Stimulated activated CD8-positive, alpha-beta memory T cell treated with anti-CD3 and anti-CD28 coated beads, Interleukin-12 subunit alpha, Interleukin-12 subunit beta, amount 100 ng/mL, for 4 hours (primary cell): ENCODE measurements at places on chromosomes 12 and 14.

- no peak for DNase-seq
These were observed 138.5 kb downstream of the MGAT4C start for GRCh38 chr12:86117711-86118110.

DNA sequence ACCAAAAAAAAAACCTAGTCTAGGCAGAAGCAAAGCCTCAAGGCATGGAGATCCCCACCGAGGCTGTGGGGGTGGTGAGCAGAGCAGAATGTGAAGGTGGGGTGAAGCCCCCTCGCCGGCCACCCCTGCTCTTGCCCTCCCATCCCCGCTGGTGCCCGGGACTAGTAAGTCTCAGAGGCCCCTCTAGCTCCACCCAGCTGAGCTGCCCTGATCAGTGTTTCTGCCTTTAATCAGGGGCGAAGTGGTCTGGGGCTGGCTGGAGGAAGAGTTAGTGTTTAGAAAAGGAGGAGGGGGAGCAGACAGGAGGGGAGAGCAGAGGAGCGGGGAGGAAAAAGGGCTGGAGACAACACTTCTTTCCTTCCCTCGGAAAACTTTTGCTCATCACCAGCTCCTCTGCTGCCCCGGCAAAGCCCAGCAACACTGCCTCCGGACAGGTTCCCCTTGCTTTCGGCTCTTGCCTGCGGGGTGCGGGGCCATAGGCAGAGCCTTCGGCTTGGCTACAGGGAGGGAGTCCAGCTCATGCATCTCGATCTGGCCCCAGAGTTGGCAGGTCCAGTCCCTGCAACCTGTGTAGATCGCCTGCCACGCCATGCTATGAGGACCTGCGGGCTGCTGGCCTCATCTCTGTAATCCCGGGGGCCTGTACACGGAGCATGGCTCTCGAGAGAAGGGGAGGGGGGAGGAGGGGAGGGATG, 3.4 kb upstream of the DLK1 start:
- DNase-seq, result no peak

DNA sequence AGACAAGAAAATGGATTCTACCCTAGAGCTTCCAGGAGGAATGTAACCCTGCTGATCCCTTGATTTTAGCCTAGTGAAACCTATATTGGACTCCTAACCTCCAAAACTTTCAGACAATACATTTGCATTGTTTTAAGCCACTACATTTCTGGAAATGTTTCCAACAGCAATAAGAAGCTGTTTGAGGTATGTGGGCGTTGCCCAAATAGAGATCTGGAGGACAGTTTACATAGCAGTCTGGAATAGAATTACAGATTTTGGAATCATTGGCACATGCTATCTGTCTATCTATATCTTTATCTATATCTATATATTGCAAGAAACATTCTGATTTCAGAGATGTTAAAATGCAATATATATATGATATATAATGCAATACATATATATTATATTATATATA, 42.4 kb upstream of the EGLN3 start:
- DNase-seq, result no peak

DNA sequence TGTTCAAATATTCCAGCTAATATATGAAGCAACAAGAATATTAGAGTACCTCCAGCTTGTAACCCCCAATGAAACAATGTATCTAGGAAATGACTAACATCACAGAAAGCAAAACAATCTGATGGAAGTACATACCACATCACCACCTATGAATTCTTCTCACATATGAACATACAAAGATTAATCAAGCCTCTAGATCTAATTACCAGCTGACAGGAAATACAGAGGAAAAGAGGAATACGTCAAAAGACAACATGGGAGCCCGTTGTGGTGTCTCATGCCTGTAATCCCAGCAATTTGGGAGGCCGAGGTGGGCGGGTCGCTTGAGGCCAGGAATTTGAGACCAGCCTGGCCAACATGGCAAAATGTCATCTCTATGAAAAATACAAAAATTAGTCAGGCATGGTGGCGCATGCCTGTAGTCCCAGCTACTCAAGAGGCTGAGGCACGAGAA, 7.5 kb downstream of the NEDD8 start:
- no peak for DNase-seq

- no peak for DNase-seq
These were observed 258.7 kb downstream of the KSR2 start for GRCh38 chr12:117710121-117710520.

- no peak for DNase-seq
These were observed 154.9 kb upstream of the KRR1 start for GRCh38 chr12:75666126-75666938.

GRCh38 chr12:3777206-3777809, 24.4 kb upstream of the CRACR2A start:
- DNase-seq, result no peak

DNA sequence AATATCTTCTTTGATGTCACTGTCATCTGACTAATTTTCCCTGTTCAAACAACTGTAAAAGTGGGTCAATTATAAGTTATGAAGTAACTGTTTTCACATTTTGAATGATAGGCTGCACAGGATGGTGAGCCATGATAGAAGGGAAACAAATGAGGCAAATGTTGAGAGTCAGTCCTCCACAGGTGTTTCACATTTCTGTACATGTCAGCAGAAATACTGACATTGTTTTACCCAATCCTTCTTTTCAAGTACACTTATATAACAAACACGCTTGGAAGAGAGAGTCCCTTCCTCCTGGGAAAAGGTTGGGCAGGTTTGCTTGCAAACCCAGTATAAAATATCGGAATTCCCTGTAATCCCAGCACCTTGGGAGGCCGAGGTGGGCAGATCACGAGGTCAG, 1251.5 kb downstream of the SLC16A7 start:
- no peak for DNase-seq

DNA sequence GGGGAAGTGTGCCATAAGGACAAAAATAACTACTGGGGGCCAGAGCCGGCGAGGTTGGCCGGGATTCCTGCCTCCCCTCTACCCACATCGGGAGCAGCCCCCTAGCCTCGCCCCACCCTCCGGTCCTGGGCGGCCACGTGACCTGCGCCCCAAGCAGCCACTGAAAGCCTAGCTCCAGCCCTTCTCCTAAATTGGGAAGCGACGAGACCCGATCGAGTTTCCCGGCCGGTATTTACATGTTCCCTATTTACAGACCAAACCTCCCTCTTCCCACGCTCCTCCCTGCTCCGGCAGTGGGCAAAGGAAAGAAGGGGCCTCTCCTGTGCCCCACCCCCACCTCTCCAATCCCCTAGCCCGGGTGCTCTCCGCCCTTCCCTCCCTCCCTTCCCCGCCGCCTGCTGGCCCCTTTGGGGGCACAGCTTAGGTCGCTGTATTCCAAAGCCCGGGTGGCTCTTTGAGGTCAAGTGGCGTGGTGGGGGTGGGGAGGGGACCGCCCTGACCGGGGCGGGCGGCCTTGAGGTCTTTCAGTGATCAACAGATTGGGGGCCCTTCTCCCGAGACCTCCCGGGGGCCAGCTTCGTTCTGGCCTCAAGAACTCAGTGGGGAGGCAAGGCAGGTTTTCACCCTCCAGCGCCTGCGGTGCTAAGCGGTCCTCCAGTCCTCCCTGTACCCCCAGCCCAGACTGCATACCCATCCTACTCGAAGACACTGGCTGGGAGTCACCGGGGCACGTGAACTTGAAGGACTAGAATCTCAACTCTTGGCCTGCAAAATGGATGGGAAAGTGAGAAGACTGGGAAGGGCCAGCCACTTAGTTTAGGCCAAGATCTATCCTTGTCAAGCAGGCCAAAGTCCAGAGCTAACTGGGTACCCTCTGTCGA, 6.3 kb upstream of the CTDSP2 start:
- no peak for DNase-seq

GRCh38 chr12:34204830-34205285, 182.6 kb downstream of the ALG10 start:
- DNase-seq, result no peak

GRCh38 chr12:12513416-12514006, 49.2 kb downstream of the DUSP16 start:
- no peak for DNase-seq

DNA sequence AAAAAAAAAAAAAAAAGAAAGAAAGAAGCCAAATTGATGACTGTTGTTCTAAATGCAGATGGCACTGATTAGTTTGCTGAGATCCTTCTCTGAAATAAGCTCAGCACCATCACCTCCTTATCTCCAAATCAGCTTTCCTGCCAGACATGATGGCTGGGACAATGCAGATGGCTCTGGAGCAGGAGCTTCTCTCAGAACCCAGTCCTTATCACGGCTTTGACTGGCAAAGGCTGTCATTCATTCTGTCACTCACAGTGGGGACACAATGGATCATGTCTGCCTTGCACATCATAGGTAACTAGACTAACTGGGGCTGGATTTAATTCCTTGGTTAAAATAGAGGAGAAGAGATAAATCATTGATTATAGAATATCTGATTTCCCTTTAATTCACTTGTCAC, 146.3 kb downstream of the PDZRN4 start:
- no peak for DNase-seq

GRCh38 chr12:85747941-85748495, 88.2 kb downstream of the RASSF9 start:
- no peak for DNase-seq

DNA sequence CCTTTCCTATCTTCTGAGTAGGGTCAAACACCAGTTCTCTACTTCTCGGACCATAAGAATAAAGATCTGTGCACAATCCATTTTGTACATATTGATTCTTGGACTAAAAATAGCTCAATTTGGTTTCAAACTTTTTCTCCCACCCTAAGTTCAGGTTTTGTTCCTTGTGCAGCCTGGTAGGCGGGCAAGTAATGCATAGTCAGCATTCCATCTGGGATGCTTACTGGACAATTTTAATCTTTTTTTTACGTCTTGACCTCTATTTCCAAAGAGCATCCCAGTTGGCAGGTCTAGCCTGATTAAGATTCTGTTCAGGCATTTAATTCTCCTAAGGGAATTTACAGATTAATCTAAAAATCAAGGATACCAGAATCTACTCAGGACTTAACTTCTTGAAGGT, 126.9 kb downstream of the BICD1 start:
- DNase-seq, result no peak

GRCh38 chr12:48177982-48178381, 5.5 kb upstream of the CCDC184 start:
- no peak for DNase-seq

DNA sequence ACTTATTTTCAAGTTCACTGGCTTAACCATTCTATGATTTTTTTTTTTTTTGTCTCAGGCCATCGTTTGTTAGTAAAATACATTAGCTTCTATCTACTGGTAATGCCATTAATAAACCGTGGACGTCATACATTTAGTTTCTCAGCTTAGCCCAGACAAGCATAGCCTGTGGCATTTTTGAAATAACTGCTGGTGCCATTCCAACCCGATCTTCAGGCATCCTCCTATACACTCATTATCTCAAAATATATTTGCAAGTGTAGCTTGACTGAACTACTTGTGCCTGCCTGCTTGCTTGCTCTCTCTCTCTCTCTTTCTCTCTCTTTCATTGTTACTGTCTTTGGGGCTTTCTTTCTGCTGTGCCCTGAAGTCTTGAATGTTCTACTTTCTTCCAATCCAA, 12.7 kb upstream of the MBIP start:
- DNase-seq, result no peak

DNA sequence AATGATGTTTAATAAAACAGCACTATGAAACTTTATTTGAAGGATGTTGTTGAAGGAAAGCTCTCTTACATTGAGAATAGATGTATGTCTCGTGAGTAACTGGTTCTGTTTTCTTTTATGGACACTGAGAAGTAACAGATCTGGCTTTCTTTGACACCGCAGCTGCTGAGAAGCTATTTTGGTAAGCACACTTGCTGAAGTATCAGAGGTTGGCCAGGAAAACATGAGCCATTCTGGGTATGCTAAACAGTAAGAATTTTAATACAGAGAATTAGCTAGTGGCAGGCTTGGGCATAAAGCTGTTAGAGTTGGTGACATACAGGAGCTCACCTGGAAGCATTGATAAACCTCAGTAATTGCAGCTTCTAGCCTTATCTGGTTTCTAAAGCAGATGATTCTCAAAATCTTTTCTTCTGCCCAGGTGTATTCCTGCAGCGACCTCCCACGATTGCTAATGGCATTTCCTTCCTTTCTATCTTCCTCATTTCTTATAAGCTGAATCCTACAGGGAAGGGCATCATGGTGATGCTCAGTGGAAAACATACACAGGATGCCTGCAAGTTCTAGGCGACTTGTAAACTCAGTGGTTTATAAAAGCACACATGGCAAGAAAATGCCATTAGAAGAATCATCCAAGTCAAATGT, 291.6 kb upstream of the SLC16A7 start:
- no peak for DNase-seq

DNA sequence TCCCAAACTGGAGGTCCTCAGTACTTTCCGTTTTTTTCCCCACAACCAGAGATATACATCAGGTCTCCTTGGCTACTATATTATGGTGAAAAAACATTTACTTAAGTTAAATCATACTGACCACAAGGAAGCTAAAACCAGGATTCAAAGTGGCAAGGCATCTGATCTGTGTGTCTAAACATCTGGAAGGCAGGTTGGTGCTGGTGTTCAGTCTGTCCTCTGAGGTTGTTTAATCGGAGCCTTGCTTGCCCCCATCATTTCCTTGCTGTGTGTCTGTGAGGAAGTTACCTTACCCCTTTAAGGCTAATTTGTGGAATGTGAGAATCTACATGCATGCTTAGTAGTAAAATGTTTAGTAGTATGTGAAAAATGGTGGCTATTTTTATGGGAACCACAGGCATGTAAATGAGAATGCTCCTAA, 75.6 kb downstream of the GALNT4 start:
- DNase-seq, result no peak

- DNase-seq, result no peak
These were observed 78.4 kb downstream of the MNAT1 start for GRCh38 chr14:60812987-60813386.

- no peak for DNase-seq
These were observed 132.5 kb downstream of the FOXN3 start for GRCh38 chr14:89284333-89285058.

- DNase-seq, result no peak
These were observed 17.4 kb downstream of the FAM181A start for GRCh38 chr14:93944348-93945069.

- DNase-seq, result no peak
These were observed 1.7 kb downstream of the ZBTB42 start for GRCh38 chr14:104802394-104803184.

DNA sequence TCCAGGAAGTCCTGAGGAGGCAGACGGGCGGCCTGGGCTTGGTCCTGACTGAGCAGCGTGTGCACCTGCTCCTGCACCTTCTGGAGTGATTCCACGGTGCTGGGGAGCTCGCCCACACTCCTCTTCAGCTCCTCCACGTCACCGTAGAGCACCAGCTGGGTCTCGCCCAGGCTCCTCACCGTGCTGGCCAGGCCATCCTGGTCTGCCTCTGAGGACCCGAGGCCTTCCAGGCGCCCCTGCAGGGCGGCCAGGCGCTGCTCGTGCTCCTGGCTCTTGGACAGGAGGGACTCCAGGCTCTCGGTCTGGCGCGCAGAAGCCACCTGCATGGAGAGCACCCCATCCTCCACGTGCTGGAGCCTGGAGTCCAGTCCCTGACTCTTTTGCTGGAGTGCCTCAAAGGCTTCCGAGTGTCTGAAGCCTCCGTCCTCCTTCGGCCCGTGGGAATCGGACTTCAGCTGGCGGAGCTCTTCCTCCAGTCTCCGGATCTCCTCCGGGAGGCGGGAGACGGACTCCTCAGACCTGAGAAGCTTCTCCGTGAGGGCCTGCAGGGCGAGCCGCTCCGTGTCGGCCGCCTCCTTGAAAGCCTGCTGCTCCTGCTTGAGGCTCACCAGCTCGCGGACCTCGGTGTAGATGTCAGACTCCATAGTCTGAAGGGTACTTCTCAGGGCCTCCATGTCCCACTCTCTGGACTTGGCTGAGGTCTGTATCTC, 8.4 kb downstream of the CKAP4 start:
- DNase-seq, result no peak
